ENCODE measurements at places on chromosomes 6 and 20. TPM values are rescaled to one million over a fixed set of nuclear protein-coding genes. Genes with fewer than 3 reads are reported as not detected.

The COL21A1 gene
- total RNA-seq, result 101 TPM

The RBM24 gene
- 157 TPM for total RNA-seq

The FGD2 gene
- 4.1 TPM for total RNA-seq

The ARMC2 gene
- 3.6 TPM for total RNA-seq

The GLP1R gene
- under 0.01 TPM for total RNA-seq

The CCDC170 gene
- total RNA-seq, result 1.2 TPM

The PXMP4 gene
- 7.7 TPM for total RNA-seq

All from muscle of leg (tissue), 16 donors.